Islet precursor cell (in vitro differentiated cells): ENCODE measurements at places on chromosomes 3 and 15.

DNA sequence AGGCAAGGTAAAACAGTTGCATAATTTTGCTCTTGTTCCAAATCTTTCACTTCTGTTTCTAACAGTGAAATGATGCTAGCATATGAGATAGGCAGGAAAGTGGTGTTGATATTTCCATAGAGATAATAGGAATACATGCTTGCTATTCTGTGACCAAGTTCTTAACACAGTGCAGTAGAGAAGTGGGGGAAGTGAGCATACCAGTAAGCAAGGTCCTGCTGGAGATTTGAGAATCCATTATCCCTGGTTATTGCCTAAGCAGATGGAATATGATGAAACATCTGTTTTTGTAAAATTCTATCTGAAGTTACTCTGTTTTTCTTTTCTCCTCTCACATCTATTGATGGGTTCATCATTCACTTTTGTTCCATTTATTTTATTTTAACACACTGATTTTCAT, 28.7 kb downstream of the USP8 start:
- no peak for DNase-seq

- no peak for DNase-seq
Measured at GRCh38 chr3:99319961-99320360, 318.4 kb upstream of the COL8A1 start.

- DNase-seq: no peak
Measured at GRCh38 chr3:106256249-106256957, 387.6 kb upstream of the CBLB start.

DNA sequence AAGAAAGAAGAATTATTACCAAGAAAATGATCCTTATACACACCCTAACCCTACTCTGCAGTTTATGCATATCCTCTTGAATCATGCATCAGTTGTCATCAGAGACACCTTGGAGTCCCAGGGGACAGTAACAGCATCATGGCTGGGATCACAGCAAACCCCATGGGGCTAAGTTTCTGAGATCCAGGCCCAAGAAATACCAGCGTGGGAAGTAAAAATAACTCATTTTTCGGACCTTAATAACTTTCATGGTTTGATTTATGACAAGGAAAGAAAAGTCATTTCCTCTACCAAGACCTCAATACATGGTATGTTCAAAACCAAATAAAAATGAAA, 38.8 kb upstream of the B3GNT5 start:
- no peak for DNase-seq

- no peak for DNase-seq
Measured at GRCh38 chr3:123713211-123713610, 128.4 kb upstream of the HACD2 start.

GRCh38 chr3:12871404-12871983, 30.1 kb upstream of the RPL32 start:
- no peak for DNase-seq

DNA sequence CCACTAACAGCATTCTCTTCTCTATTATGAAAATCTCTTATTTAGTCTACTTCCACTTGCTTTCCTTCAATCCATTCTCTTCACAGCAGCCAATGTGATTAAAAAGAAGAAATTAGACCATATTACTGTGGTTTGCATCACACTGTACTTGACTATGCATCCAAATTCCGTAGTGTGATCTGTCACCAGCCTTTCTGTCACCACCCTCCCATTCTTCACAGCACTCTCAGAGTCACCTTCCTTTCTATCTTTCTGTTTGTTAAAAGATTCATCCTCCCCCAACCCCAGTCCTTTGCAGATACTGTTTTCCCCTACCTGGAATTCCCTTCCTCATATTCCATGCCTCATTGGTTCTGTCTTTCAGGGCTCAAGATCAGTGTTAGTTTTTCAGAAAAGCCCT, 55.0 kb upstream of the ABHD10 start:
- DNase-seq: no peak

- no peak for DNase-seq
Measured at GRCh38 chr3:119205209-119205608, 31.8 kb downstream of the UPK1B start.

DNA sequence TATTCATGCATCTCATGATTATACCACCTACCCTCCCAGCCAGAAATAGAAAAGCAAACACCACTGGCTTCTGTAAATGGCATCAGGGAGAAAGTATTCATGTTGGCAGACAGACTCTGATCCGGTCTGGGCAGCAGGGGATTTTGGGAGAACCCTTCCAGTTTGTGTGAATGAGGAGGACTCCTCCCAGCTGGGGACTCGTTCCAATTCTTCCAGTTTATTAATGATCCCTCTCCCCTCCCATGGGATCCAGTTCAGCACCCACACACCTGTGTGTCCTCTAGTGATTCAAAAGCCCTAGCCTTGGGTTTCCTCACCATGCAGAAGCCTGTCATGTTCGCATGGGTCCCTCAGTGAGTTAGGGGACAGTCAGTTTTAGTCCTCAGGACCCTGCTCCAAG, 110.9 kb downstream of the IQSEC1 start:
- DNase-seq: no peak

DNA sequence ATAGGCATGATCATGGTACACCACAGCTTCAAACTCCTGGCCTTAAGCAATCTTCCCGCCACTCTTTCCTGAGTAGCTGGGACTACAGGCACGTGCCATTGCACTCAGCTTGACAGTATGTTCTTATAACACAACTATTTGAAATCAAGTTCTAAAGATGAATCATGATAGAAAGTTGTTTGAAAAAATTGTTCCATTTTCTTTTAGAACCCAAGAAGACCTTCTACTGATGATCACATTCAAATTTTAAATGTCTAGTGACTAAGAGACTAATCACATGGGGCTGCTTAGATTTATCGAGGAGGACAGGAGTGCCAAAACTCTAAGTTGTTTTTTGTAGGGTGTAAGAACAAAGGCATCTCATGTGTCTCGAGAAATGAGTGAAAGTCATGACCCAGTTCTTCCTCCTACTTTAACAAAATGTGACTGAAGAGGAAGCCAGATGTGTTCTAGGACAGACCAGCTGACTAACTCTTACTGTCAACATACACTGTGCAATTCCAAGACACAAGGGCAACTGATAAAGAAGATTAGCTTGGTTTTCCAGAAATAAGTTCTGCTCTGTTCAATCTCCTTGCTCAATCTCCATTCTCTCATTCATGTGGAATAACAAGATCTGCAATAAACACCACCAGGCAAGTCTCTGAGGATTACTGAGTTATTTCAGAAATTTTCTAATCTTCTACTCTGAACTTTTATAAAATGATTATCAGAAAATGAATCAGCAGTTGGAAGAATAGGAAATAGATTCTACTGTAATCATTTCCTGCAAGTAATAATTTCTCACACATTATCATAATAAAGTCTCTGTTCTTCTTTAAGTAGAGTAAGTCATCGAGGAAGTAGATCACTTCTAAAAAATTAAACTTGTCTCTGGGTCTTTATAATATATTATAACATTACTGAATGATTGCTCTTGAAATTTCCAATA, 122.6 kb upstream of the CCNL1 start:
- no peak for DNase-seq

DNA sequence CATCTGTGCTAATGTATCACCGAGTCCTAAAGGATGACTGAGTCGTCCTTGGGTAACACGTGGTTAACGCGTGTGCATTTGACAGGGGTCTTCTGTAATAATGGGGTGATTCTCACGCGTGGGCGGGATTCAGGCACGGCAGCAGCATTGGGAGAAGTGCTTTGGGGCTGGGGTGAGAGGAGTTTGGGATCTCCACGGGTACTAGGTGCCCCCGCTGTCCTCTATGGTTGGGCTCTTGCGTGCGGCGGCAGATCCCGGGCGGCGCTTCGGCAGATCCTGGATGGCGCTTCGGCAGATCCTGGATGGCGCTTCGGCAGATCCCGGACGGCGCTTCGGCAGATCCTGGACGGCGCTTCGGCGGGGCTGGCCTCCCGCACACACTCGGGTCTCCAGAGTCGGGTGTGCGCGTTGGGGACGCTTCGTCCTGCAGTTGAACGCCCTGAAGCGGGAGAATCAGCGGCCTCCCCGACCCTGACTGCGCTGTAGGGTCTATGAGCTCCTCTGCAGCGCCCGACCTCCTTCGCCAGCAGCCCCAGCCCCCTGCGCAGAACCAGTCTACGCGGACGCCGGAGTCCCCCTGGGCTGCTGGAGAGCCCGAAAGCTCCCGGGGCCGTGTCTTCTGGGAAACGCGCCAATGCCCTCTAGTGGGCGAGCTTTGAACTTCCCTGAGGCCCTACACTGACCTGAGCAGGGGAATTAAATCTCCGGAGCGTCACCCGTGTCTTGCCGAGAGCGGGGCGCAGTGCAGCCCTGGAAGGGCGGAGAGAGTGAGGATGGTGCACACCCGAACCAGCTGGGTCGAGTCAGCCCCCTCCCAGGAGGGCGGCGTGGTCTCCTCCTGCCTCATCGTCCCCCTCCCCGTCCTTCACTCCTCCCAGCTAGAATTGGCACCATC, 48.1 kb upstream of the EPHB3 start:
- peak; percentile 93 for DNase-seq

- no peak for DNase-seq
Measured at GRCh38 chr3:159828542-159828943, 160.1 kb upstream of the IL12A start.

DNA sequence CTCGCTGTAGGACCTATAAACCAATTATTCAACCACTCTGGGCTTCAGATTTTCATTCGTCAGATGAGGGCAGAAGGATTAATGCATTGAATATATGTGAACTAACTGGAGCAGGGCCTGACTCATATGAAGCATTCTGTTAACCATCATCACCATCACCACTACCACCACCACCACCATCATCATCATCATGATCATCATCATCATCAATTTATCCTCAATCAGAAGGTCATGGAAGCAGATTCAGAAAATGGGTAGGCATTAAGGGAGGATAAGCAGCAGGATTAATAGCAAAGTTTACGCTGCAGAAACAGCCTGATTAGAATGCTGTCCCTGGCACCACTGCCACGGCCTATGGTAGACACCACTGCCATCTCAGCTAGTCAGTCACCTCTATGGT, 407.5 kb upstream of the THBS1 start:
- no peak for DNase-seq

DNA sequence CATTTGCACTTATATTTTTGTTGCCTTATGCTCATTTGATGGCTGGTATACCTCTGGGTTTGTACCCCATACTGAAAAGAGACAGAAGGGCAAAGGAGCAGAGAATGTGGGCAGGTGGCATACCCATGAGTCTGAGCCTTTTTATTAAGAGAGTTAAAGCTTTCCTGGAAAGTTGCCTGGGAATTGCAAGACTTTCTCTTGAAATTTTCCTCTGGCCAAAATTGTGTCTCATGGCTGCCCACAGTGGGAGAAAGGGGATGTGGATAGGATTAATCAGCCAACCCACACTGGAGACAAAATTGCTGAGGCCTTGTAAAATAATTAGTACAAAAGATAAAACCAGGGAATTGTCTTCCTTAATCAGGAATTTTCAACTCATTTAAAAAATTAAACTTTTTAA, 8.2 kb upstream of the NMD3 start:
- DNase-seq: no peak

- no peak for DNase-seq
Measured at GRCh38 chr3:31275583-31275982, 257.1 kb upstream of the STT3B start.

GRCh38 chr15:25178835-25179672, 224.3 kb downstream of the SNRPN start:
- DNase-seq: peak; percentile 32

- DNase-seq: no peak
Measured at GRCh38 chr3:118991775-118992174, 42.9 kb downstream of the IGSF11 start.

GRCh38 chr3:2362122-2362521, 263.5 kb downstream of the CNTN4 start:
- DNase-seq: no peak

DNA sequence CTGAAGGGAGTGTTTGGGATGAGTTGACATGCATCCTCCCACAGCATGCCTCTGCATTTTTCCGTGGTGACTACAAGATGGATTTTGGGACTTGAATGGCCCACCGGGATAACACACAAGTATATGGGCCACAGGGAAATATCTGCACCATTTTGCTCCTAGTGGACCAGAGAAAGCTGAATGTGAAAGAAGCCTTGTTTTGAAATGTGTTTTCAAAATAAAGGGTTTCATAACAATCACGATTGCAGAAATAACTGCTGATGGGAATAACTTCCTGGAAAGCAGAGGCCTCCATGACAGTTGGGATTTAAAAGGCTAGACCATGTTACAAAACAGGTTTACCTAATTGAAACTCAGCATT, 77.5 kb upstream of the PRR23C start:
- DNase-seq: peak; percentile 38

GRCh38 chr3:118480101-118480860, 554.4 kb downstream of the IGSF11 start:
- no peak for DNase-seq

DNA sequence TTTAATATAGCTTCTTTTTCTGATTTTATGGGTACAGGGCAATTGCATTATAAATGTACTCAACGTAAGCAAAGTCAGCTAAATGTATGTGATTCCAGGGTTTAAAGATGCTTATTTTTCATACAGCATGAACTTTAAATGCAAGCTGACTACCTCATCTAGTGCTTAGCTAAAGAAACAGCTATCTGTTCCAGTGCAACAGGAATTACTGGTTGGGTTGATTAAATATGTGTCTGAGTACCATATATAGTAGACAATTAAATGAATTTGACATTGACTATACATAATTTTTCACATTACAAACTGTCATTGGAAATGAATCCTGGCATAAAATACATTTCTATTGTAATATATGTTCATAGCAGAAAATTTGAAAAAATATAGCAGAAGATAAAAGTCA, 26.3 kb upstream of the SV2B start:
- no peak for DNase-seq

- no peak for DNase-seq
Measured at GRCh38 chr3:36258421-36258820, 121.9 kb upstream of the STAC start.

- DNase-seq: peak; percentile 77
Measured at GRCh38 chr15:31605467-31605931, 278.9 kb downstream of the KLF13 start.

DNA sequence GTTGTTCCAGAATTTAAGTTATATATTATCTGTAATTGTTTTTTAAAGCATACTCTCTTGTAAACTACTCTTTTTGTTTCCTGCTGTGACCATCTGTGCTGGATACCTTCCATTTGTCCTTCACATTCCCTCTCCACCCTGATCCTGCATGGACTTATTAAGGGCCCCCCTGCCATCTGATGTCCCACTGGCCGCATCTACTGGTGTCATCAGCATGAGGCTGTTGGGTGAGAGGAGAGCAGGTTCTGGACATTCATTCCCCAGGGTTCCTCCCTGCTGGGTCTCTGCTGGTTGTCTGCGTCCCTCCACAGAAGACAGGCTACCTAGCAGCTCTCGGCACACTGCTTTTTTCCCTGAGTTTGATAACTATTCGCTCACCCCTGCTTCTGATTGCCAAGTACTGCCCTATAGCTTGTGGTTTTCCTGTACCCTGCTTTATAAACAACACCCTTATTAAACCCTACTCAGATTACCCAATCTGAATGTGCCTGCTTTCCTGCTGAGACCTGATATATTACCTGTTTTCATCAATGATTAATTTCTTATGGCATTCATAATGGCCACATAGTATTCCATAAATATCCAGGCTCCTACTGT, 7.7 kb downstream of the CMTM8 start:
- DNase-seq: no peak

DNA sequence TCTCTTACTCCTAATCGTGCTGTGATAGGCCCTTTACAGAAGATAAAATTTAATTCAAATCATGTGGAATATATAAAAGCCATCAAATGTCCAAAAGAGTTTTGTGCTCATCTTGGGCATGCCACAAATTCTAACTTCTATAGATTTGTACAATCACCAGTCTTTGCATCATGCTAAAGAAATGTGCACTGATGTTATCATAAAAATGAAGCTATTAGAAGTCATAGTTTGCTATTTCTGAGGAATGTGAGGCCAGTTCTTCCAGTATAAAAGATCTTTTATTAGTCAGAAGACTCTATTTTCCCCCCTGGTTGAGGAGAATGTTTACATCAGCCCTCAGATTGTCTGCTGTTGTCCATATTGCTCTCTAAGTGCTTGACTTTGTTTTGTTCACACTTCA, 2.1 kb upstream of the ANXA2 start:
- no peak for DNase-seq
